Hair follicle dermal papilla cell (primary cell): ENCODE measurements at places on chromosomes 11 and 22. TPM values are rescaled to one million over a fixed set of nuclear protein-coding genes. Genes with fewer than 3 reads are reported as not detected.

The UCP2 gene
- 1.2 and 2.8 TPM in 2 replicates for total RNA-seq

The CHRDL2 gene
- total RNA-seq: 0.16 TPM in 1 of 2 replicates, not detected in the other

The SLC17A6 gene
- total RNA-seq: not detected in 2 replicates

The TMEM191C gene
- total RNA-seq: 0.65 and 0.85 TPM in 2 replicates

The EIF3M gene
- 281 and 346 TPM in 2 replicates for total RNA-seq

The MYOD1 gene
- not detected in 2 replicates for total RNA-seq

The SOX10 gene
- total RNA-seq: not detected in 2 replicates

The DGAT2 gene
- 0.49 and 0.81 TPM in 2 replicates for total RNA-seq

The TSSK2 gene
- total RNA-seq: not detected in 2 replicates

The TMPRSS4 gene
- not detected in 2 replicates for total RNA-seq

The KRTAP5-10 gene
- total RNA-seq: not detected in 2 replicates

The CHRM1 gene
- total RNA-seq: not detected in 2 replicates

The LMO2 gene
- under 0.01 TPM in 1 of 2 replicates, not detected in the other for total RNA-seq

The RIC3 gene
- not detected in 2 replicates for total RNA-seq

The TRPC6 gene
- total RNA-seq: 11.5 and 18.3 TPM in 2 replicates

The DUSP8 gene
- 0.16 TPM in 1 of 2 replicates, not detected in the other for total RNA-seq

The OR52A1 gene
- not detected in 2 replicates for total RNA-seq

The RASGRP2 gene
- 1.3 and 1.7 TPM in 2 replicates for total RNA-seq

The OR6A2 gene
- 0.32 and 0.49 TPM in 2 replicates for total RNA-seq

The FHIP1B gene
- 23.9 and 26.8 TPM in 2 replicates for total RNA-seq

The CFAP300 gene
- total RNA-seq: 6.0 and 7.2 TPM in 2 replicates

The OR4X1 gene
- not detected in 2 replicates for total RNA-seq

The GPR83 gene
- 0.16 TPM in 1 of 2 replicates, not detected in the other for total RNA-seq

The SYNGR1 gene
- total RNA-seq: 6.6 and 12.2 TPM in 2 replicates

The TRIM29 gene
- total RNA-seq: 1.6 and 2.7 TPM in 2 replicates

The OMP gene
- total RNA-seq: 0.85 TPM in 1 of 2 replicates, not detected in the other

The ANO9 gene
- not detected in 2 replicates for total RNA-seq

The ZP1 gene
- total RNA-seq: 0.12 TPM in 1 of 2 replicates, not detected in the other

The CYB5R2 gene
- 22.6 and 27.1 TPM in 2 replicates for total RNA-seq

The ARHGAP8 gene
- 0.85 and 2.4 TPM in 2 replicates for total RNA-seq

The CREBZF gene
- total RNA-seq: 44.1 and 53.7 TPM in 2 replicates

The EHF gene
- total RNA-seq: under 0.01 TPM in 1 of 2 replicates, not detected in the other

The OR52N4 gene
- not detected in 2 replicates for total RNA-seq

The OR51E2 gene
- 0.12 TPM in 1 of 2 replicates, not detected in the other for total RNA-seq

The NDUFC2 gene
- total RNA-seq: 55.8 and 71.2 TPM in 2 replicates

The ENTHD1 gene
- total RNA-seq: not detected in 2 replicates

The MPZL2 gene
- total RNA-seq: 0.12 TPM in 1 of 2 replicates, not detected in the other

The DDIAS gene
- total RNA-seq: 0.73 and 1.8 TPM in 2 replicates

The DBX1 gene
- total RNA-seq: not detected in 2 replicates

The RCOR2 gene
- total RNA-seq: 1.6 and 2.1 TPM in 2 replicates

The HBB gene
- total RNA-seq: not detected in 2 replicates

The FXYD6 gene
- not detected in 2 replicates for total RNA-seq

The PHRF1 gene
- total RNA-seq: 32.9 and 36.8 TPM in 2 replicates

The PHETA2 gene
- total RNA-seq: 28.9 and 33.8 TPM in 2 replicates

The RHOD gene
- total RNA-seq: 16.7 and 27.1 TPM in 2 replicates

The KIF18A gene
- total RNA-seq: 3.0 and 6.7 TPM in 2 replicates

The APOBEC3G gene
- total RNA-seq: 15.8 and 22.6 TPM in 2 replicates
